ENCODE measurements at places on chromosomes 12 and 14.
A peak's percentile ranks its signal among the peaks of the same experiment; 100 is the strongest.

DNA sequence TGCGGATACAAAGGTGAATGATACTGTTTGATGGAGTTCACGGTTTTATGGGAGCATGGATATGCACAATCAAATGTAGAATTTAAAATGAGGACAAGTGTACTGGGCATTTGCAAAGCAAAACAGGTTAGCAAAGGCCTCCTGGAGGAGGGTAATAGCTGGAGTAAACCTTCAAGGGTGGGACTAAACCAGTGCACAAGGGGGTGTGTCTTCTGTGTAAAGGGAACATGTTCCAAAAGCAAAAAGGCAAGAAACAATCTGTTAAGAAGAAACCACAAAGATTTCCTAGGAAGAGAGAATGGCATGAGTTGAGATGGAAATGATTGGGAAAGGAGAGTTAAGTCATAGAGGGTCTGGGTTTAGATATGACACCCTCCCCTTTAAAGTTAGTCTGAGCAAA lies 109.2 kb upstream of the SLCO1C1 start:
- DNase-seq = no peak

DNA sequence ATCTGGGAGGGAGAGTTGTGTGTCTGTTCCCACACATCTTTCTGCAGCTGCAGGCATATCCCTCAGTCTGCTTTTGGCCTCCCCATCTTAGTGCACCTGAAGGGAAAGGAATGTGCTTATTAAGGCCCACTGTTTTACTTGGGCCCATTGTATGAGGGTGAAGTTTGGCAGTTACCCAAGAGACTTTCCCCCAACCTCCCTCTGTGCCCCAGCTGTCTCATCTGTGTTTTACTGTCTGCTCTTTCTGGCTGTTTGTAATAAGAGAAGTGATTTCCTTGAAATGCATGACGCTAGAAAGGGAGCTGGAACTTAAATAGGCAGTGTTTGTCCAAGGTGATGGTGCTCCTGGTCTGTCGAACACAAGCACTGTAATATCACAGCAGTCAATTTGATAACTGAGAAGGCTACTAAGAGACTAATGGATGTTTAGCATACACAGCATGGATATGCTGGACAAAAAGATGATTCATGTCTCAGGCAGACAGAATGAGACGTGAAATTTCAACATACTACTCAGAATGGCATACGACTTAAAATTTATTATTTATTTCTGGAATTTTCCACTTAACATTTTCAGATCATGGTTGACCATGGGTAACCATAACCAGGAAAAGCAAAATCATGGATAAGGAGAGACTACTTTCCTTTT lies 43.6 kb downstream of the FSCB start:
- peak; percentile 3 for DNase-seq

DNA sequence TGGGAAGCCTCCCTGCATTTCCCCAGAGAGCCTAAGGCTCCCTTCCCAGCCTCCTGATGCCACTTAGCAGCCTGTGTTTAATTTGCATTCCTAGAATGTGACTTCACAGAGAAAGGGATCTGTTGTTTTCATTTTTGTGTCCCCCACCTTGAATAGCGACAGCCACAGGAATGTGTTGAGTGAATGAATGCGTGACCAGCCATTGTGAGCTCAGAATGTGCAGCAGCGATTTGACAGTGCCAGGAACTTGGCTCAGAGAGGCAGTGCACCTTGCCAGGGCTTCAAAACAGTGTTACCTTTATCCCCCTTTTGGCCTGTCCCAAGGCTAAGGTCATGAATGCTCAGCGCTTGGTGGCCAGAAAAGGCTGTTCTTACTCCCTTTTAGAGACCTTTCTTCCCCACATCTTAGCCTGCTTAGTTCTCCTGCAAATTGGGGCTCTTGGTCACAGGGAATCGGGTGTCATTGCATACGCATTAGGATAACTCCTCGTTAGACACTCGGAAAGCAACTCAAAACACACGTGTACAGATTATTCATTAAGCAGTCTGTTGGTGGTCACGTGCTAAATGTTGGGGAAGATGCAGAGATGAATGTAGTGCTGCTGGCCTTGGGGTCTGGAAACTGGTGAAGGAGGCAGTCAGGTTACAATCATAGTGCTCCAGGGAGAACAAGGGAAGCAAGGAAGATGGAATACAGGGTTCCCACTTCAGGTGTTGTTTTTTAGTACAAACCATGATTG lies 9.8 kb downstream of the NTF3 start:
- no peak for DNase-seq

DNA sequence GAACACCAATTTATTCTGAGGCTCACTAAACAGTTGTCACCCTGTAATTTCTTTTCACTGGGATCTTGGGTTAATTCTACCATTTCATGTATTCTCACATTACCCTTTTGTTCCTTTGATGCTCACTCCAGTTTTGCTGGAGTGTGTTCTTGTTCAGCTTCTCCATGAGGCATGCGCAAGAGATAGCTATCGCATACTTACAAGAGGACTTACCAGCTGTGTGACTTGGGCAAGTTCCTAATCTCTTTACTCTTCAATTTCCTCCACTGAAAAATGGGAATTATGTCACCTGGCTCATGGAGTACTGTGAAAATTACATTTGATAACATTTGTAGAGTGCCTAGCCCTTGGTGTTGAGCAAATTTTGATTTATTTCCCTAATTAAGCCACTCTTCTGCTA lies 56.5 kb upstream of the JDP2 start:
- DNase-seq = no peak

DNA sequence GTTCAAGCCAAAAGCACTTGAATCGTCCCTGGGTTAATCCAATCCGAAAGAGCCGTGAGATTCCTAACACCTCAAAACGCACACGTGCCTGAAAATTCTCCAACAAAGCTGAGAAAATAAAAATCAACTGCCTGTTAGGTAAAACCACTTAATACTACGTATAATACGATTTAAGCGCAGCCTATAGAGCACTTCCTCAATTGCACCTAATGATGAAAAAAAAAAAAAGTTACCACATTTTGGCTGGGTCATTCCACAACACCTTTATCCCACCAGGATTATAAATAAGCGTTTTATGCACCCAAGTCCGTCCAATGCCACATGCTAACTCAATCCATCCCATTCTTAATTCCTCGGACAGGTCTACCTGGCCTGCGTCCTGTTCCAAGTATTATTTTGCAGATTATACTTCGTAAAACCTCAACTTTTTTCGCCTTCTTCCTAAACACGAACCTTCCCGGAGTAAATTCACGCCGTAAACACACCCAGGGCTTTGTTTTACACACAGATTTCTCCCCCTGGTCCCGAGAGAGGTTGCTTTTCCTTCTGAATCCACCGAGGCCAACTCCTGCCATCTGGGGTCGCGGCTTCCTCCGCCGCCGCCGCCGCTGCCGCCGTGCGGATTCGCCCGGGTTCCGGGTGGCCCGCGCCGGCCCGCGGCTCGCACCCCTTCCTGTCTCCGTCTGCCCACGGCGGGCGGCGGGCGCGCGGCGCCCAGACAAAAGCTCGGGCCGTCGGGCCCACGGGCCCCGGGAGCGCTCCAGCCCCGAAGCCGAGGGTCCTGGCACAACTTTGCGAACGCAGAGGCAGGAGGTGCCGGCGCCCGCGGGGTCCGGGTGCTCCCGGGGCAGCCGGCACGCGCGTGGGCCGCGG lies 66.2 kb downstream of the RNF34 start:
- peak; percentile 22 for DNase-seq

Measured in epithelial cell of esophagus (primary cell).